HFFc6 (cell line): ENCODE measurements at places on chromosomes 13 and 19.

DNA sequence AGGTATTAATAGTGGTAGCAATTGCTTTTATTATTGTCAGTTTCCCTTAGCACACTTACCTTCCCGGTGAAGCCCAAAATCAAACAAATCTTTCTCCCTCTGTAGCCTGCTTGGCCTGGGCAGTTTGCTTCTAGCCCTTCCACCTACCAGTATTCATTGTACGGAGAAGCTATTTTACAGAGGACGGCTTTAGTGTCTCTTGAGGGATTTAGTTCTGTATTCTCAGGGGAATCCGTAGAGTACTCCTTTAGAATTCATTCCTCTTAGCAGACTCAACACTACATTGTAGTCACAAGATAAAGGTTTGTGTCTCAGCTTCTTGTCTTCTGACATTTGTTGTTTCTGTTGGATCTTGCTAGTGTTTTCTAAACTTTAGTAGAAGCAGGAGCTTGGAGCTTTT is 24.1 kb upstream of the WTIP start:
- no peak for DNase-seq

DNA sequence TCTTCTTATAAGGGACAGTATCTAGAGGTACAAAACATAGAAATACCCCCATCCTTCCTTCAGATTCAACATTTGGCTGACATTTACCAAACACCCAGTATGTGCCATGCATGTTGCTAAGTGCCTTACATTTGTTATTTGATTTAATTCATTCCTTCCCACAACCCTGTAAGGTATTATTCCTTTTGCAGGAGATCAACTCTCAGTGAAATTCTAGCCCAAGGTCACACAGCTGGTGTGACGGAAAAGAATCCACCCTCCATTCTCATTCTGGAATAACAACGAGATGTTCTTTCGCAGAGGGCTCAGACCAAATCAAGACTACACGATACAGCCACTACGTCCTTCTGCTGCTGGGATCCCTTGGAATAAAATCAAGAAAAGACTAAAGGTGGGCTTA is 67.8 kb downstream of the C13orf42 start:
- no peak for DNase-seq

DNA sequence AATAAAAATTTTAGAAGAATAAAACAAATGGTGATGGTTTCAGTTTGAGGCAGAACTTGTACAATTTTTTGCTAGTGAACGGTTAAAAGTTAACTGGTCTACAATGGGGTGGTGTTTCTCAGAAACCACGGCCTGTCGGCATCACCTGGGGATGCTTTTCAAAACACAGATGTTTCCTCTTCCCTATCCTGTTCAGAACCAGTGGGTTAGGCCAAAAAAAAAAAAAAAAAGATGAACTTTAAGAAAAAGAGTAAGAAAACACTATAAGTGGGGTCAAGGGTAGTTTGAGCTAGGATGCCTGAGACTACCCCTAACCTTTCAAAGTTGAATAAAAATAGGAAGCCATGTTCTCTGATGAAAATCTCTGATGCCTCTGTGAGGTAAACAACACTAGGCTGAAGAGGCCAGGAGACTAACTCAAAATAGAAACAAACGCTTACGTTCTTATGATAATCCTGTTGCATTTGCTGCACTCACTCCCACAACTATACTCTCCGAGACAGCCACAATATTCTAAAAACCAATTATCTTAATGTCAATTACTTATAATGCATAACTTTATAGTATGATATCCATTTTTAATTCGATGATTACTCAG is 3.3 kb downstream of the MTIF3 start:
- DNase-seq, result no peak

DNA sequence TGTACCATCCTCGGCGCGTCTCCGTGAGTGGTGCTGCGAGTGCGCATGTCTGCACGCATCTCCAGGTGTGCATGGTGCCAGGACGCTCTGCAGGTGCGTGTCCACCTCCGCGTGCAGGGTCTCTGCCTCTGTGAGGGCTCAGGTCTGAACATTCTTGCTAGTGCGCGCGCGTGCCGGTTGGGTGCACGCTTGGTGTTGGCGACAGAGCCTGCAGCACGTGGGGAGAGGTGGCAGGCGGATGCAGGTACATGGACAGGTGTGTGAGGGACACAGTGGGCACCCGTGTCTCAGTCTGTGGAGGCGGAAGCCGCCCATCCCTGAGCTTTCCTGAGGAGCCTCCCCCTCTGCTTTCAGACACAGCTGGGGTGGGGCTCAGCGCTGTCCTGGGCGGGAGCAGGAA is 4.9 kb upstream of the OR10H2 start:
- DNase-seq, result no peak

DNA sequence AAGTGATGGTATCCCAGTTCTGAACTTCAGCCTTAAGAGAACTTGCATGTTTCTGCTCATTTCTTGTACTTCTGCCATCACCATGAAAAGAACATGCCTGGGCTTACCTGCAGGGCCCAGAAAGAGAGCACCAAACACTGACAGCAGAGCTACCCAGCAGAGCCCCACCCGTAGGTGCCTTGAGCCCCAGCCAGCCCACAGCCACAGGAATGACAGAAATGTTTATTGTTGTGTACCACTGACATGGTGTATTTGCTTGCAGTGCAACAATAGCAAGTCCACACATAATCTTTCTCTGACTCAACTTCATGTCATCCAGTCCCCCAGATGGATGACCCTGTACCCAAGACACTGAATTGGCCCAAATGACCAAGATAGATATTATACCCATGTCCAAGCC is 195.2 kb downstream of the TSHZ3 start:
- peak; percentile 37 for DNase-seq

DNA sequence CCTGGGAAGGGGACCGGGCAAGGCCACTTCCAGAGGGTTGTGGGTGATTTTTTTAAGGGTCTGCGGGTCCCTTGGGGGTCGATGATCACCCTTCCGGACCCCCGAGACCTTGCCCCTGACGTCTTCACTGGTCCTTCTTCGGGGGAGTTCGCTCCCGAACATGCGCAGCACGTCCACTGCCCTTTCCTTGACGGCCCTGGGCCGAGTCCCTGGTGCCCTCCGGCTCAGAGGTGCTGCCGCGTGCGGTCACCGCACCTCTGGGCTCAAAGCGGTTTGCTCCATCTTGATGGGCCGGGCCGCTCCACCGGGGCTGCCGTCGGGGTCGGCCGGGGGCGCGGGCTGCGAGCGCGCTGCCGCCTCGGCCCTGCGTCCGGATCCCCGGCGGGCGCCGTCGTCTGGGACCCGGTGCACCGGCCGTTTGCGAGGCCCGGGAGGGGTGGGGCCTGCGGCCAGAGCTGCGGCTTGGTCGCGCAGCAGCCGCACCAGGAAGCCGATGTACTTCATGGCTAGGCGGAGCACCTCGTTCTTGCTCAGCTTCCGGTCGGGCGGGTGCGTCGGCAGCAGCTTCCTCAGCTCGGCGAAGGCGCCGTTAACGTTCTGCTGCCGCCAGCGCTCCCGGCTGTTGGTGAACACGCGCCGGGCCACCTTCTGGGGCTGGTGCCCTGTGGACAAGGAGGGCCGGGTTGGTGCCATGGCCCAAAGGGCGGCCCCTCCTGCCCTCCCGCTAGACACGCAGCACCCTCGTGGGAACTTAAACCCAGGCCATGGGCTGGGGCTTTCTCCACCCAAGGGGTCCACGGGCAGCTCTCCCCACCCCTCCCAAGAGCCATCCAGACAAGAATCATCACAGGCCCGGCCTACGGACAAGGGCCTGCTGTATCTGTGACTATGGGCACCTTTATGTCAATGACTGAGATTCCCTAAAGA is 3.3 kb downstream of the LYL1 start:
- peak; percentile 50 for DNase-seq

DNA sequence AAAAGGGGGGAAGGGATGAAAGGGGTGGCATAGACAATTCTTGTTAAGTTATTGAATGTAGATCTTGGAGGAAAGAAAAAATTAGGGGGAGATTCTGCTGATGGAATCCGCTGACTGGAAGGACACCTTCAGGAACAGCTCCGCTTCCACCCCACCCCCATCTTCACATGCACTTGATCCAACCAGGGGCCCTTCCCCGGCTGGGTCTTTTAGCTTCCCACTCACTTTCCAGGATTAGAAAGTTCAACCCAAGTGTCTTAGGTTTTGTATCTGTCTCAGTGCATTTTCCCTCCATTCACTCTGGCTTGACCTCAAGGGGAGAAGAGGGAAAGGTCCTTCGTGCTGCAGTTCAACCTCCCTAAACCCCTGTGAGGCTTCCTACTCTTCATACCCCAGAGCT is 141.4 kb downstream of the IRS2 start:
- no peak for DNase-seq

DNA sequence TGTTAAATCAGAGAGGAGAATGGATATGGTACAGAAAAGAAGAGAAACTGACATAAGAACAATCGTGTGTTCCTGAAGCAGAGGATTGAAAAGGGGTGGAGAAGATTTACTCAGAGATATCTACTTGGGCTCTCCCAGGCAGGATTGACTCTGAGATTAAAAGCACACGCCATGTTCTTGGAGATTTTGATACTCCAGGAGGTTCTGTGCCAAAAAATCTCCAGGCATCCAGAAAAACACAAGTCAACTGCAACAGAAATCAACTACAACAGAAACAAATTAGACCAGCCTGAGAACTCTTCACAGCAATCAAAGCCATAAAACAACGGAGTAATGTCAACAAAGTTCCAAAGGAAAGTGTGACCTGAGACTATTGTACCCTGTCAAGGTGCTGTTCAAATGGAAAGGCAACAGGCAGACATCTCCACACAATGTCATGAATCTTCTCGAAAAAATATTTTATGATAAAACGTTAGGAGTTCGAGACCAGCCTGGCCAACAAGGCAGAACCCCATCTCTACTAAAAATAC is 104.2 kb downstream of the UBL3 start:
- no peak for DNase-seq

- no peak for DNase-seq
Measured at GRCh38 chr19:27865927-27866777, 1346.8 kb downstream of the UQCRFS1 start.

DNA sequence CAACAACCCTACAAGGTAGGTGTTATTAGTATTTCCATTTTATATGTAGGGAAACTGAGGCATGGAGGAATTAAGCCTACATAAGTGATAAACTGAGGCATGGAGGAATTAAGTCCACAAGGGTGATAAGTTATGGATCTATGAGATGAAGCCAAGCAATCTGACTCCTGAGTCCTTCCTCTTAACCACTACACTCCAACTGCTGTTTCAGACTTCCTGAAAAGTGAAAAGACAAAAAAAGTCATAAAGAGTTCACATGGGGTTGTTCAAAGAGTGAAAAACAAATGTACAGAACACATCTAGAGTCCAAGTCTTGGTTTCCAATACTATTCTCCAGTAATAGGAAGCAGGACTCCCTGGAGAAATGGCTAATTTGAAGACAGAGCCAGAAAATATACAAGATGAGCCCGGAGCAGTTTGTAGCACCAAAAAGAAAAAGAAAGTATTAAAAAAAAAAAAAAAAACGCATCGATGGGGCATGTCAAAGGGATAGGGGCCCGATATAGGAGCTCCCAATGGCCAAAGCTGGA is 12.1 kb downstream of the CRYL1 start:
- DNase-seq, result no peak

DNA sequence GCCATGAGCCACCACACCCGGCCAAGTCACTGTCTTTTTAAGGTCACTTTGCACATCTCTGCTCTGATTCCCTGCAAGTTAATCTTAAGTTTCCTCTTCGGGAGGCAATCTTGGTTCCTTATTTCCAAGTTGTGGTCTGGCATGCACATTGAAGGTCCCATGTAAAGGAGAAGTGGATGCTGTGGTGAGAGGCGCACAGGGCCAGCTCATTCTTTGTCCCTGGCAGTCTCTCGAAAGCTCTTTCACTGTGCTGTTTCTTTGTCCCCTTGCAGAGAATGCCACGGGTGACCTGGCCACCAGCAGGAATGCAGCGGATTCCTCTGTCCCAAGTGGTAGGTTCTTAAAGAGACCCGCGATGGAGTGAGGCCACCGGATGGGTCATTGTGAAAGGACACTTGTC is 16.4 kb upstream of the C19orf33 start:
- DNase-seq, result no peak

DNA sequence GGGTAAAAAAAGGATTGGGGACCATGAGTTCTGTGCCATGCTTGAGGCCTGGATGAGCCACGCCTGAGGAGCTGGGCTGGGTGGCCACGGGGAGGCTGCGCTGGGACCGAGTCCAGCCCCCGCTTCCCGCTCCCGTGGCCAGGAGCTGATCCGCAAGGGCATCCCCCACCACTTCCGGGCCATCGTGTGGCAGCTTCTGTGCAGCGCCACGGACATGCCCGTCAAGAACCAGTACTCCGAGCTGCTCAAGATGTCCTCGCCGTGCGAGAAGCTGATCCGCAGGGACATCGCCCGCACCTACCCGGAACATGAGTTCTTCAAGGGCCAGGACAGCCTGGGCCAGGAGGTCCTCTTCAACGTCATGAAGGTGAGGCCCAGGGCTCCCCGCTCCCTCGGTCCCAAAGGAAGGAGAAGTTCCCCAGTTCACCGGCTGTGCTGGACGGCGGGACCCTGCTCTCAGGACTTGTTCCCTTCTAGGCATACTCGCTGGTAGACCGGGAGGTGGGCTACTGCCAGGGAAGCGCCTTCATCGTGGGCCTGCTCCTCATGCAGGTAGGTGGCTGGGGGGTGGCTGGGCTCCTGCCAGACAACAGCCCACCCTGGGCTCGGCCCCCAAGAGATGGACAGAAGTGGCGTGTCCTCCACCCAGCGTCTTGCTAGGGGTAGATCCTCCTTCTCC is 18.9 kb downstream of the EVI5L start:
- no peak for DNase-seq

DNA sequence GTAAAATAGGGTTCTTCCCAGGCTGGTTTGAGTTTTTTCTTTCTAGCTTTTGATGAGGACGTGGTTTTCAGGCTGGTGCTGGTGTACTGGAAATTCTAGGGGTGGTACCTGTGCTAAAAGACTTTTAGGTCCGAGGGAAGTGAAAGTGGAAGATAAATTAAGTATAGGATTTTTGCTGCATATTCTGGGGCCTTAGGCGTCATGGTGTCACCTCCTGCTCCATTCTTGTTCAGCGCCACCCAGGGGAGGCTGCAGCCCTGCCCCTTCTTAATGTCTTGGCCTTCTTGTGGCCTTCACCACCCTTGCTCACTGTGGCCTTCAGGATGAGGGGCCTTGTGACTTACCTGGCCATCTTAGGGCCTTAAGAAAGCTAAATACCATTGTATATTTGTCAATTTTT is 12.4 kb downstream of the ZNF552 start:
- no peak for DNase-seq

GRCh38 chr13:61316647-61317046 is 99.0 kb downstream of the PCDH20 start:
- DNase-seq, result no peak

GRCh38 chr19:33175886-33176669 is 18.1 kb upstream of the LRP3 start:
- DNase-seq, result peak; percentile 13

DNA sequence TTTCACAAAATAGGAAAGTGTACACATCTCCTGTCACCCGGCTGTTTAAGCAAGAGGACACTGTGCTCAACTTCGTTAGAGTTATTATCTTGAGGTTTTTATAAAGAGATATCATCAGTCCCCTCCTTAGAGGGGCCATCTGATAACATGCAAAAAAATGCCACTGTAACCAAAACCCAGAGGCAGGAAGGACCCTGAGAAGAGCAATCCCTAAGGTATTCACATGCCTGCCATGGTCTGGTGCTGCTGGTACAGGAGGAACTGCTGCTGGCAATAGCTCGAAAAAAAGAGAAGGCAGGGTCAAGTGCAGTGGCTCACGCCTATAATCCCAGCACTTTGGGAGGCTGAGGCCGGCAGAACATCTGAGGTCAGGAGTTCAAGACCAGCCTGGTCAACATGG is 12.8 kb upstream of the CEACAM3 start:
- no peak for DNase-seq
